ENCODE measurements at places on chromosomes 12 and 14. TPM values are rescaled to one million over a fixed set of nuclear protein-coding genes. Genes with fewer than 3 reads are reported as not detected.

Gene CRACR2A
- total RNA-seq, result 5.3 TPM

DNA sequence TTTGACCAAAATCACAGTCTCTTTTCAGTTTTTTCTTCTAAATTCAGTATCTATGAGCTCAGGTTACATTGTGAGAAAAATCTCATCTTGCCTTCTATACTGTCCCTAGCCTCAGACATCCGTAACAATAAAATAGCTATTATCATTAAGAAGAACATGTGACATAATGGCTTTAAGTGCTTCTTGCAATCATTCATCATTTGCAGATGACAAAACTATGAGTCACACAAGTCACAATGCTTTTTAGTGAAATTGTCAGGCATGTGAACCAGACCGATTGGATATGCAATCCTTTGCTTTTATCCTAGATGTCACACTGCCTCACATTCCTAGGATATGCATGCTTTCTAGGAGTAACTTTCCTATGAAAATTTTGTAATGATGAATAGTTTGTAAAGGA, 313.1 kb downstream of the SLC6A15 start:
- DNase-seq, result no peak
- no peak overlapping the region for H3K4me3 ChIP-seq
- no peaks in the 10 kb centered on the region for H3K4me1 ChIP-seq
- no peaks in the 10 kb centered on the region for H3K27me3 ChIP-seq

DNA sequence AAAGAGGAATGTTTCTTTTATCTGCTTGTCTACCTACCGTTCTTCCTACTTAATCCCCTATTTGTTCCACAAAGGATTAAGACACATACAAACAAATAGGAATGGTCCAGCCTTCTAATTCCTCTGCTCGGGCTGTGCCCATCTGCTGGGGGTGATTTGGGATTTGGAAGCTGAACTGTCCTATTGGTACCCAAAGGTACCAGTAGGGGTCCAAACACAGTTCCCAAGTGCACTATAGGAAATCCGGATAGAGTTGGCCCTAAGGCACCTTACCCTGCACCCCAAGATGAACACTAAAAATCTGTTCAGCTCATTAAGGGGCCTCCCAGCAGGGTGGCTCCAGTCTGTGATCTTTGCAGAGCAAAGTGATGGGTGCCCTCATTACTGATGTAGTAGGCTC, 566.9 kb downstream of the NRXN3 start:
- H3K27me3 ChIP-seq, result no peaks in the 10 kb centered on the region
- no peaks in the 10 kb centered on the region for H3K36me3 ChIP-seq
- H3K4me1 ChIP-seq, result no peaks in the 10 kb centered on the region
- H3K27ac ChIP-seq, result no peak overlapping the region

DNA sequence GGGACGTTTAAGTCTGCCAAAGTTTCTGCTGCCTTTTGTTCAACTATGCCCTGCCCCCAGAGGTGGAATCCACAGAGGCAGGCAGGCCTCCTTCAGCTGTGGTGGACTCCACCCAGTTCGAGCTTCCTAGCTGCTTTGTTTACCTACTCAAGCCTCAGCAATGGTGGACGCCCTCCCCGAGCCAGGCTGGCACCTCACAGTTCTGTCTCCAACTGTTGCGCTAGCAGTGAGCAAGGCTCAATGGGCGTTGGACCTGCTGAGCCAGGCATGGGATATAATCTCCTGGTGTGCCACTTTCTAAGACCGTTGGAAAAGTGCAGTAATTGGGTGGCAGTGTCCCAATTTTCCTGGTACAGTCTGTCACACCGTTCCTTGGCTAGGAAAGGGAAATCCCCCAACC, 444.7 kb downstream of the FLRT2 start:
- no peak overlapping the region for H3K27ac ChIP-seq
- no peak for DNase-seq
- no peaks in the 10 kb centered on the region for H3K4me1 ChIP-seq
- no peak overlapping the region for H3K4me3 ChIP-seq
- H3K27me3 ChIP-seq, result no peaks in the 10 kb centered on the region
- H3K36me3 ChIP-seq, result no peaks in the 10 kb centered on the region

Gene DAO
- not detected for total RNA-seq

Gene EPYC
- total RNA-seq, result not detected

- DNase-seq, result no peak
- no peaks in the 10 kb centered on the region for H3K27me3 ChIP-seq
- peak overlapping the region; percentile 98 for H3K27ac ChIP-seq
- peak overlapping the region; percentile 75 for H3K4me3 ChIP-seq
- no peaks in the 10 kb centered on the region for H3K36me3 ChIP-seq
- no peaks in the 10 kb centered on the region for H3K4me1 ChIP-seq
Measured at GRCh38 chr14:90384543-90384911, 12.3 kb upstream of the CALM1 start.

Gene RPS6KA5
- 19.2 TPM for total RNA-seq

DNA sequence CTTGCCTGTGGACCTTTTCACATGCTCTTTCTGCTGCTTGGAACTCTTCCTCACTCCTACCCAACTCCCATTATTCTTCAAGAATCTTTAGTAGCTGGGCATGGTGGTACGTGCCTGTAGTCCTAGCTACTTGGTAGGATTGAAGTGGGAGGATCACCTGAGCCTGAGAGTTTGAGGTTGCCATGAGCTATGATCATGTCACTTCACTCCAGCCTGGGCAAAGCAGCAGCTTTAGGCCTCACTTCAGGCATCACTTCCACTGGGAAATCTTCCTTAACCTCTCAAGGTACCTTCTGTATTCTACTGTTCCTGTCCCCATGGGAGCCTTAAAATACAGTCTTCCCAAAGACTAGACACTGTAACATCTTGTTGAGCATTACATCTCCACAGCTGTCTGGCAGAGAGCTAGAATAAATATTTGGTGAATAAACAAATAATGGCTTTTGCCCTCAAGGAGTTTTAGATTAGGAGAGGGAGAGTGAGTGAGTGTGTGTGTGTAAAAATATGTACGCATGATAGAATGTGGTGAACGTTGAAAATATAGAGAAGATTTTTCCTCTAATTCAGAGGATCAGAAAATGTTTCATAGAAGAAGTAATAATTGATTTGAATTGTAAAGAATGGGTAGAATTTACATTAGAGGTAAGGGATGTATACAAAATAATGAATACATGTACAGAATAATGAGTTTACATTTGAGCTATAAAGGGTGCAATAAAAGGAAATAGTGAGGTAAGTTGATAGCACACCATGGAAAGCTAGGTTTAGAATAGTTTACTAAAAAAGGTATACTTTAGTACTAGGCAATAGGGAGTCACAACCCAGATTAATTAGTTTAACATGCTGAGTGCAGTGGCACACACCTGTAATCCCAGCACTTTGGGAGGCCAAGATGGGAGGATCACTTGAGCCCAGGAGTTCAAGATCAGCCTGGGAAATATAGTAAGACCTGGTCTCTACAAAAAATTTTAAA, 29.2 kb upstream of the BMAL2 start:
- H3K4me1 ChIP-seq, result no peaks in the 10 kb centered on the region
- H3K27me3 ChIP-seq, result no peaks in the 10 kb centered on the region
- no peak overlapping the region for H3K4me3 ChIP-seq
- no peaks in the 10 kb centered on the region for H3K36me3 ChIP-seq
- DNase-seq, result no peak

GRCh38 chr14:69671365-69672030, 60.1 kb downstream of the SUSD6 start:
- no peaks in the 10 kb centered on the region for H3K27me3 ChIP-seq
- peaks cover 23% of the 10 kb centered on the region for H3K4me1 ChIP-seq
- no peak overlapping the region for H3K27ac ChIP-seq
- no peak for DNase-seq

DNA sequence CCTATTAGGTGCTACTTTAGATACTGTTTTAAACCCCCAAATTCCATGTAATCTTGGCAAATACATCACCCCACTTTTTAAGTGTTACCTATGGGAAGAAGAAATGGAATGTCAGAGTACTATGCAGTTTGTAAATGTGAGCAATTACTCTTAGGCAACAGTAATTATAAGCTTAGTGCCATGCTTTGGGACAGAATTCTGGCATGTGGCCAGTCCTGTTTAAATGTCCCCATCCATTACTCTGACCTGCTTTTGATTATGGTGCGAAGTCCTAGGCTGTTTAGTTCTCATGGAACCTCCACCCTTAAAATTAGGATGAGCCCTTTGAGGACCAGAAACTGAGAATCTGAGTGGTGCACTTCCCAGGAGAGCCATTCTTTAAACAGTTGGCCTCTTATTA, 321.4 kb upstream of the RGS6 start:
- H3K4me3 ChIP-seq, result no peak overlapping the region
- no peak for DNase-seq
- H3K27me3 ChIP-seq, result no peaks in the 10 kb centered on the region
- no peak overlapping the region for H3K27ac ChIP-seq

Gene GALNT16
- 20.6 TPM for total RNA-seq

DNA sequence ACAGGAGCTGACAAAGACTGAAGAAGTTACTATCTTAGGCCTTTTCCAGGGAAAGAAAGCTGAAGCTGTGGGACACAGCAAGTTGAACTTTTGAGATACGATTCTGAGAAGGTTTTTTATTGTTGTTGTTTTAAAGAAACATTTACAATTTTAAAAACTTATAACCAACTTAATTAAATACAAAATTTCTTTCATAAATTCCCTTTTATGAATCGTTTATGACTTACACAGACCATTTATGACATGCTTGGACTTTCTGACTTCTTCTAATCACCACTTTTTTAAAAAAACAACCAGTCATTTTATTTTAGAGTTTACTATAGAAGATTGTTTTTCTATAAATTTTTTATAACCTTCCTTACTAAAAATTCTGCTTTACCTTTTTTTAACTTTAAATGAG, 68.7 kb downstream of the DHRS2 start:
- no peaks in the 10 kb centered on the region for H3K27me3 ChIP-seq
- no peak overlapping the region for H3K27ac ChIP-seq
- no peaks in the 10 kb centered on the region for H3K4me1 ChIP-seq
- H3K36me3 ChIP-seq, result no peaks in the 10 kb centered on the region

Gene SOAT2
- not detected for total RNA-seq

- H3K27me3 ChIP-seq, result no peaks in the 10 kb centered on the region
- peaks cover 39% of the 10 kb centered on the region for H3K4me1 ChIP-seq
- no peak for DNase-seq
- H3K36me3 ChIP-seq, result no peaks in the 10 kb centered on the region
- peak overlapping the region; percentile 49 for H3K27ac ChIP-seq
Measured at GRCh38 chr12:64669270-64669842, 59.1 kb downstream of the RASSF3 start.

Gene COCH
- 1.6 TPM for total RNA-seq

Gene TMEM52B
- not detected for total RNA-seq

- no peaks in the 10 kb centered on the region for H3K4me1 ChIP-seq
- no peak overlapping the region for H3K27ac ChIP-seq
- DNase-seq, result peak; percentile 38
- H3K4me3 ChIP-seq, result no peak overlapping the region
Measured at GRCh38 chr12:69154585-69155363, 84.6 kb upstream of the CPSF6 start.

- peaks cover 11% of the 10 kb centered on the region for H3K4me1 ChIP-seq
- no peaks in the 10 kb centered on the region for H3K27me3 ChIP-seq
- H3K36me3 ChIP-seq, result no peaks in the 10 kb centered on the region
- no peak for DNase-seq
Measured at GRCh38 chr12:120101617-120102016, 14.9 kb downstream of the RAB35 start.

Gene HOXC12
- not detected for total RNA-seq

DNA sequence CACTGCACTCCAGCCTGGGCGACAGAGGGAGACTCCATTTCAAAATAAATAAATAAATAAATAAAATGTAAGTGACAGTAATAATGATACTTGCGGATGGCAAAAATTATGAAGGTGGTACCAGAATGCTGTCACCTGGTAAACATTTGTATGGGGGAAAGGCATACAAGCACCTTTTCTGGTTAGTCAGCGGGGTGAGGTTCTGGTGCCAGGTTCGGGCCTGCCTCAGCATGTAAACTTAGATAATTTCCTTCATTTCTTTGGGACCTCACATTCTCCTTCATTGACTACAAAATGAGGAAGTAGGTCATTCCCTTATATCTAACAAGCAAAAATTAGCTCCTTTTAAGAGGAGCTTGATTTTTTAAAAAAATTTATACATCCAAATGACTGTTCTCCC, 10.8 kb downstream of the VTI1B start:
- H3K4me1 ChIP-seq, result no peaks in the 10 kb centered on the region
- no peak for DNase-seq
- no peak overlapping the region for H3K4me3 ChIP-seq
- no peak overlapping the region for H3K27ac ChIP-seq

Gene USP15
- 110 TPM for total RNA-seq

Gene MYO1H
- total RNA-seq, result 2.0 TPM

DNA sequence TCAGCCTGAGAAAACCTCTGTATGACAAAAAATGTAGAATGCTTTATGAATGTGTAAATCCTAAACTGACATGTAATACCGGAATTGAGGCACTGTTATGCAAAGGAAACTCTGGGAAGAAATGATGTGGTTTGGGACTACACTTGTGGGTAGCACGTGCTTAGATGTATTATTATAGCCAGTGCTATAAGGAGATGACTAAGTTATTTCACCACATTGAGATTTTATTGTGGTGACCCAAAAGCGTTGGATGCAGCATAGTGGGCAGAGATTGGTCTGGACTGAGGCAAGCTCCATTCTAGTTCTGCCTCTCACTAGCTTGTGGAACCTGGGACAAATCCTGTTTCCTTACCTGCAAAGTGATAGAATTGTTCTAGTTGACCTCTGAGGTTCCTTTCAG, 172.2 kb downstream of the SNAPC1 start:
- no peak overlapping the region for H3K27ac ChIP-seq
- H3K27me3 ChIP-seq, result no peaks in the 10 kb centered on the region
- no peaks in the 10 kb centered on the region for H3K36me3 ChIP-seq

DNA sequence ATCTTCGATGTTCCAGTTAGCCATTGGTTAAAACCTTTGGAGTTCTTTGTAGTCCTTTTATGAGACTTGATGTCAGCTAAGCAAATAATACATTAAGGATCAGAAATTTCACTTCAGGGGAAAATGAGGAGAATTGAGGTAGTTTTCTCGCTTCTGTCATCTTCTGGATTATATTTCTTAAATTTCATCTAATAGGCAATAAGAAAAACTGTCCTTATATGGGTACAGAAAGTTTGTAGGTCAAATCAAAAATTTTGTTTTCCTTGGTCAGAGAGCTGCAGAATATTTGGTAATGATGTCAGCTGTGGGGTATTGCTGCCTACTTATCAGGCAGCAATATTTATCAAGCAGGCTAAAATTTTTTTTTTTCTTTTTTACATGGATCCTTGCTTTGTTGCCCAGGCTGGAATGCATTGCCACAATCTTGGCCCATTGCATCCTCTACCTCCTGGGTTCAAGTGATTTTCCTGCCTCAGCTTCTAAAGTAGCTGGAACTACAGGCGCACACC, 37.1 kb downstream of the RIMKLB start:
- DNase-seq, result no peak
- no peak overlapping the region for H3K27ac ChIP-seq
- H3K4me1 ChIP-seq, result no peaks in the 10 kb centered on the region
- H3K36me3 ChIP-seq, result no peaks in the 10 kb centered on the region

DNA sequence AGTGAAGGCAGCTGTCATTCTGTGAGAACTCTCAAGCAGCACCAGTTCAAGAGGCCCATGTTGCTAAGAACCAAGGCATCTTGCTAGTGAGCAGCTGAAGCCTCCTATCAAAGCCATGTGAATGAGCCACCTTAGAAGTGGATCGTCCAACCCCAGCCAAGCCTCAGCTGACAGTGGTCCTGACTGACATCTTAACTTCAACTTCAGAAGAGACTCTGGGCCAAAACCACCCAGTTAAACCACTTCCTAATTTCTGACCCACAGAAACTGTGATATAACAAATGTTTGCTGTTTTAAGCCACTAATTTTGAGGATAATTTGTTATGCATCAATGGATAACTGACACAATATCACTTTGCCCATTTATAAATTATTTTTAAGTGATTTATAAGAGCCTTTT, 256.0 kb downstream of the RPAP3 start:
- no peak overlapping the region for H3K4me3 ChIP-seq
- H3K4me1 ChIP-seq, result no peaks in the 10 kb centered on the region
- no peaks in the 10 kb centered on the region for H3K36me3 ChIP-seq
- no peak for DNase-seq

- no peak overlapping the region for H3K4me3 ChIP-seq
- no peaks in the 10 kb centered on the region for H3K27me3 ChIP-seq
- no peaks in the 10 kb centered on the region for H3K36me3 ChIP-seq
Measured at GRCh38 chr12:6818222-6818621, 3.4 kb upstream of the GPR162 start.
